Activated CD8-positive, alpha-beta memory T cell treated with anti-CD3 and anti-CD28 coated beads, Interleukin-2, amount 10 ng/mL, durations not matched to agents 7 days and 5 days (primary cell): ENCODE measurements at places on chromosomes 12 and 14. TPM values are rescaled to one million over a fixed set of nuclear protein-coding genes. Genes with fewer than 3 reads are reported as not detected.

DNA sequence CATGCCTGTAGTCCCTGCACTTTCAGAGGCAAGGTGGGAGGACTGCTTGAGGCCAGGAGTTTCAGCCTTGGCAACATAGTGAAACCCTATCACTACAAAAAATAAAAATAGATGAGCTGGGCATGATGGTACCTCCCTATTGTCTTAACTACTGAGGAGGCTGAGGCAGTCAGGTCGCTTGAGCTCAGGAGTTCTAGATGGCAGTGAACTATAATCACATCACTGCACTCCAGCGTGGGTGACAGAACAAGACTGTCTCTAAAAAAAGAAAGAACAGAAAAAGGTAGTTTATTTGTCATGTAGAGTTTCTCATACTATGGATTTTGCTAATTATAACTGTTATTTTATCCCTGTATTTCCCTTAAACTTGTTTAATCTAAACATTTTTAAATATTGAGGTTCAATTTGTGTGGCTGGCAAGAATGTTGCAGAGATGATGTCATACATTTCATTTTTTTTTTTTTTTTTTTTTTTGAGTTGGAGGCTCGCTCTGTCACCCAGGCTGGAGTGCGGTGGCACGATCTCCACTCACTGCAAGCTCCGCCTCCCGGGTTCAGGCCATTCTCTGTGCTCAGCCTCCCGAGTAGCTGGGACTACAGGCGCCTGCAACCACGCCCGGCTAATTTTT is 39.7 kb upstream of the ATF7IP start:
- DNase-seq = no peak

The FAM177A1 gene
- total RNA-seq = 40.1 TPM

- DNase-seq = no peak
Measured at GRCh38 chr12:2557597-2557996, 237.2 kb upstream of the FKBP4 start.

DNA sequence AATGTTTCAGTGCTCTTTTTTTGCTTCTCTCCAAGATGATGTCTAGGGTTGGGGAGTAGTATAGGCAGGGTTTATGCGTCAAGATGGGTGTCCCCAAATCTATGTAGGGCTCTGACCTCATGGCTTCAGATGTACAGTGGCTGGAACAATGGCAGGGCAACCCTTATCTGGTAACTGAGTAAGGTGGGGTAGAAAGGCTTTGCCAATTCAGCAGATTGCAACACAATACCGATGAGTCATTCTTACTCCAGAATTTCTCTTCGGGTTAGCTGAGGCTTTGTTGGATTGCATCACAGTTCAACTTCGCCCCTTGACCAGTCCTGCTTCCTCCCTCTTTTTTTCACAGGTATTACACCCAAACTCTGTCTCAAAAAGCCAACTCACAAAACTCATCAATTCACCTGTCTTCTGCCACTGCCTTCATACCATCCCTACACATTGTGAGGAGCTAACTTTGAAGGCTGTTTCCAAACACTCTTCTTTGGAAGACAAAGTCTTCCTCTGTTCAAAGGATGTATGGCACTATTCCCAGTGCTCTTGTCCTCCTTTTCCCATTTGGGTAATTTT is 190.2 kb upstream of the CNOT2 start:
- DNase-seq = no peak

GRCh38 chr12:15939111-15939510 is 28.0 kb downstream of the DERA start:
- DNase-seq = no peak

The FITM1 gene
- total RNA-seq = 0.77 TPM

DNA sequence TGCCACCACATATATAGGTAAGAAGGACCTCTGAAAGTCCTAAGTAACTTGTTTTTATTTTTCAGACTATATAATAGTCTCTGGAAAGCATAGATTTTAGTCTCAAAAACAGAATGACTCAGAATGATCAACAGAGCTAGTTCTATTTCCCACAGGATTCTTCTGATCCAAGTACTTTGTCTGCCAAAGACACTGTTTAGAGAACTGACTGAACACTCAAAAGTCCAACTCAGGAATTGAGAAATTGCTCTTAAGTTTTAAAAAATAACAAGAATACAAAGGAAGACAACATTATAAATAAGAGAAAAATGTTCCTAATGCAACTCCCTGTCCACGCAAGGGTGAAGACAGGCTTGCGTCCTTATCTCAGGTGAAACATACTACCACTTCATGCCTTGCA is 29.0 kb downstream of the LGMN start:
- no peak for DNase-seq

The OTOGL gene
- total RNA-seq = not detected

DNA sequence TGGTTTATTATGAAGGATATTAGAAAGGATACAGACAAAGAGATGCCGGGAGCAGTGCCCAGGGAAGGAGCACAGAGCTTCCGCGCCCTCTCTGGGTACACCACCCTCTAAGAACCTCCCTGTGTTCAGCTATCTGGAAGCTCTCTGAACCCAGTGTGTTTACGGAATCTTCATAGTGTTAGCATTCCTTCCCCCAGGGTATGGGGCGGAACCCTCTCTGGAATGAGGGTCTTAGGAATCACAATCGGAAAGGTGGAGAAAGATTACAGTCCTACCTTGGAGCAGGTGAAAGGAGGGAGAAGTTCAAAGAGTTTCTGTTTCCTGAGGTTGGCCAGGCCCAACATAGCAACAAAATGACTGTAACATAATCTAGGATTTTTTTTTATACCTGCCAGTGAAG is 6.8 kb upstream of the NUDT4 start:
- no peak for DNase-seq

DNA sequence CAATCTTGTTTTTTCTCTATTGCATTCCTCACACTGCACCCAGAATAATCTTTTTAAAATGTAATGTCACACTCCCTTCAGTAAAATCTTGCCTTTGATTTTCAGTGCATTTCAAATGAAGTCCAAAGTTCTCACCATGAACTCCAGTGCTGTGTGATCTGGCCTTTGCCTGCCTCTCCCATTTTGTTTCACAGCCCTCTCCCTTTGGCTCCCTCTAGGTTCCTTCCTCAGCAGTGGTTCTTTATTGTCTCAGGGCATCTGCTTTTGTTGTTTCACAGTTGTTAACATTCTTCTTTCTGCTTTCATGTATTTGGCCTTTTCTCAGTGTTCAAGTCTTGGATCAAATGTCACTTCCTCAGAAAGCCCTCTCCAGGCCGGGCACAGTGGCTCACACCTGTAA is 84.5 kb upstream of the AMN1 start:
- DNase-seq = no peak

The OR6C2 gene
- total RNA-seq = not detected

DNA sequence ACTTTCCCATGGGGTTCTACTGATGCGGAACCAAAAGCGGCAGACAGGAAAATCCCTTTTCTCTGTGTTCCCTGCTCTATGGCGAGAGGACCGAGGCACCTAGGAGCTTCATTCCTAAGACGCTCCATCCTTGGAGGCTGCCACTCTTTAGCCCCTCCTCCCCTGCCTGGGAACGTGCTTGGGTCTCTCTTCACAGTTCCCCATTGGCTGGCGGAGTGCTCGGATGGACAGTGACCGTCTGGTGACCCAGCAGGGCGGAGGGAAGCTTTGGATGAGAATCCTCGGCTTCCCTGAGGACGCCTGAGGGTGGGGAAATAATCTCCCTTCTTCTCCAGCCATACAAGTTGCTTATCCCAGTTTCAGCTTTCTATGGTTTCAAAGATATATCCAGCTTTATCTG is 37.3 kb downstream of the KCNA5 start:
- no peak for DNase-seq

- DNase-seq = no peak
Measured at GRCh38 chr14:46573498-46573897, 78.1 kb downstream of the RPL10L start.

DNA sequence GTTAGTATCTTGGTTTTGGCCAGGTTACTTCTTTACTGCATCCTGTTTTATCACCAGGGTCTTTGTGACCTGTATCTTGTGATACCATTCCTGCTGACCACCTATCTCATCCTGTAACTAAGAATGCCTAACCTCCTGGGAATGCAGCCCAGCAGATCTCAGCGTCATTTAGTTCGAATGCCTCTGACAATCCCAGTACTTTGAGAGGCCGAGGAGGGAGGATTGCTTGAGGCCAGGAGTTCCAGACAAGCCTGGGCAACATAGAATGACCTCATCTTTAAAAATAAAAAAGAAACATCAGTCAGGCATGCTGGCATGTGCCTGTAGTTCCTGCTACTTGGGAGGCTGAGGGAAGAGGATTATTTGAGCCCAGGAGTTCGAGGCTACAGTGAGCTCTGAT is 206.5 kb downstream of the SUDS3 start:
- DNase-seq = no peak

DNA sequence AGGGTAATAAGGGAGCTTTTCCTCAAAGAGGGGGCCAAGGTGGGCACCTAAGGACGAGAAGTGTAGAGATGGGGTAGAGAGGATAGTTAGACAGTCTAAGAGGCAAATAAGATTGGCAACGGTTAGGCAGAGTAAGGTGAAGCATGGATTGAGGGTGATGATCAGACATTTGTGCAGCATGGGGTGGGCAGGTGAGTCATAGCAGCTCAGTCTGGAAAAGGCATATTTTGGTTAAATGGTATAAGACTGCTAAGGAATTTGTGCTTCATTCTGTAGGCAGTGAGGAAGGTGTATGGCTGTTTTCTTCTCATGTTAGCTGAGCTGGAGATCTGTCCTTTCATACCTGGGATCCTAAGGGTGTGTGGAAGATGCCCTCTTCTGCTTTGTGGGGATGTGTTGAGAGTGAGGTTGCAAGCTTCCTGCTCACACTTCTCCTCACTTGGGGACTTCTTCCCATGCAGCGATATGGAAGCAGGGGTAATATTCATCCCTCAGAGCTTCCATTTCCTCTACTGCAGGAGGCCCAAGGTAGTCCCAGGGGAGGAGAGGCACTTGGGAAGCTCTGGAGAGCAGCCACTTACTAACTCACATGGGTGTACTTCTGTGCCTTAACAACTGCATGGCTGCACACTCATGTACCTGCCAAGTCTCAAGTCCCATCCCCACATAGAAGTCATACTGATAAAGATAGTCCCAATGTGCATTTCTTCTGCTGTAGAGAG is 28.9 kb downstream of the GSG1 start:
- DNase-seq = no peak

The SP7 gene
- total RNA-seq = not detected

- DNase-seq = no peak
Measured at GRCh38 chr12:32926963-32927362, 30.4 kb upstream of the PKP2 start.

The SMIM41 gene
- total RNA-seq = not detected

DNA sequence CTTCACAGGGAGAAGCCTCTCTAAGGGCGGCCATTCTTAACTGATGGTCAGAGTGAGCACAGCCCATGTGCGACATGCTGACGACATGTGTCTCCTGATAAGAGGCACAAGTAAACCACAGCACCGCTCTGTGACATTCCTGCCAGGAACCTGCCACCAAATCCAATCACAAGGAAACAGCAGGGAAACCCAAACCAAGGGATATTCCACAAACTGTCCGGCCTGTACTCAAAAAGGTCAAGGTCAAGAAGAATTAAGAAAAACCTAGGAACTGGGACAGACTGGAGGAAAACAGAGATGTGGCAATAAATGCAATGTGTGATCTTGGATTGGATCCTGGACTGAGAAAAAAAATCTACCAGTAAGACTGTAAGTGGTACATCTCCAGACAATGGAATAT is 91.9 kb downstream of the SYNE3 start:
- DNase-seq = no peak

The LYZ gene
- not detected for total RNA-seq
